NCI-H2107 (cell line): ENCODE measurements at places on chromosomes 13 and 19.

DNA sequence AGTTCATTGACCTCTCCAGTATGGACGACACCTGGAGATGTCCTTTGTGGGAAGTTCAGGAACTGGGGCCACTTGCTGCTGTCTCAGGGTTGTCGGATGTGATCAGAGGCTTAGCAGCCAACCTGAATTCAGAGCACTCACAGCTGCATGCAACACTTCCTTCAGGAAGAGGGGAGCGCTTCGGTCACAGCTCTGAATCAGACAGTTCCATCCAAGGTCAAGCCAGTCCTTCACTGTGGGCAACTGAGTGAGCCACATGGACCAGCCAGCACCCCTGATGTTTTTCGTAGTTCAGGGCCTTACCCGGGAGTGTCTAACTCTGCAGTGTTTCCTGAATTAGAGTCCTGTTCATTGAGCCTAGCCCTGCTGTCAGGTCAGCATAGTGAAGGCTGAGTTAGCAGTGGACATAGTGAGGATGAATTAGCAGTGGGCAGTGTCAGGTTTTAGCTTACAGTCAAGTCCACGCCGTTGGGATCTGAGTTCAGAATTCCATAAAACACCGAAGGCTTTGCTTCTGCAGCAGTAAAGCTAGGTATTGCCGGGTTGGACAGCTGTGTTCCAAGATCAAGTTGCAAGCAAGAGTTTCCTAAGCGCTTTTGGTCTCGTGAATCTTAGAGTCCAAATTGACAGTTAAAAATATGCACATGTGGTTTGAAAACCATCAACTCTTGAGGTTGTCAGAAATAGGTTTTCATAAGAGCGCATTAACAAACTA is 5.1 kb downstream of the ZNF555 start:
- no peak for DNase-seq

DNA sequence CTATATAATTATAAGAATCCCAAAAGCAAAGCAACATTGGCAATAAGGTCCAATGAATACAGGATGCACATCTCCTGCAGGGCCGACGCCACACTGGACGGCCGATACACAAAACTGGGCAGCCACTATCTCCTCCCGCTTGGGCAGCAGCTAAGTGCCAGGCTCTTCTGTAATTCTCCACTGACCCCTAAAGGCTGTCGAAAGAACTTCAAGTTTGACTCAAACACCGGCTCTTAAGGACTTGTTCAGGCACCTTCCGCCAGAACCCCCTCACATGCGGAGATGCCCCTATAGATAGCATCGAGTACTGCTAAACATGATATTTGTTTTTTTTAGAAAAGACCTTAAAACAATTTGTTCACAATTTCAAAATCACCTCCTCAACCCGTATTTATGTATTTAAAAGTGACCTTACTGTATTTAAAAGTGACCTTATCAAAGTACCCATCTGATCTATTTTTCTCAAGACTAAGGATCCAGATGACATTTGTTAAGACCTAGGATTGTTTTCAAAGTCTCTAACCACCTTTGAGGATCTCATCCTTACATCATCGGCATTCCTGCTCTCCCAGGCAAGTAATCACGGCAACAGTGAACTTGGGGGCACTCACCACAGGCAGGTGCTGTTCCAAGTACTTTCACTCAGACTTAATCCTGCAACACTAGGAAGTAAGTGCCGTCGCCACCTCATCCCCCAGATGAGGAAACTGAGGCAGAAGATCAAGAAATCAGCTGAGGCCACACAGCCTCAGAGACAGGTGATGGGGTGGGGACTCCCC is 77.8 kb downstream of the TUBGCP3 start:
- DNase-seq = no peak

DNA sequence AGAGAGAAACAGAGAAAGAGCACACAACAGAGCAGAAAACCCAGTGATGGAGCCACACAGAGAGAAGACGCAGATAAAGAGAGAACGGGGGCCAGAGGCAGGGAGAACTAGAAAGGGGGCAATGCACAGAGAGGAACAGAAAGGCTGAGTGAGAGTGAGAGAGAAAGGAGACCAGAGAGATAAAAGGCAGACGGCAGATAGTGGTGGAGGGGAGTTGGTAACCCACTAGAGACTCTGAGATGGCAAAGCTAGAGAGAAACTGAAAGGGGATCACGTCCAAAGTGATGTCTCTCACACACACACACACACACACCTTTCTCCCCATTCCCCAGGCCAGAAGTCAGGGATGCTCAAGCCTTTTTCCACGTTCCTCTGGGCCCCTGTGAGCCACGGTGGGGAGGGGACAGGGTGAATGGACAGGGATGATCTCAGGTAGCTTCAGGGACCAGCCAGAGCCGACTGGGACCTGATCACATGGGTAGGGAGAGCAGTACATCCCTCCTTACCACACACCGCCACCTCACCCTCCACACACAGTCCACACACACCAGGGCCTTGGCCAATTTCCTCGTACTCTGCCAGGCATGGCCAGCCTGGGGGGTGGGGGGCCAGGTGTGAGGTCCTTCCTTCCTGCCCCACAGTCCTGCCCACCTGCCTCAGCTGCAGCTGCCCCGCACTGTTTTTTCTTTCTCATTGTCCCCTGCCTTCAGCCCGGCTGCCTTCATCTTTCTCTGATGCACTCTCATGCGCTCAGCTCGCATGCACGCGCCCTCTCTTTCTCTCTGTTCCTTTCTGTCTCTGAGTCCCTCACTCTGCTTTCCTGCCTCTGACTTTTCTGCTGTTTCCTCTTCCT is 22.5 kb upstream of the POU2F2 start:
- DNase-seq = no peak

DNA sequence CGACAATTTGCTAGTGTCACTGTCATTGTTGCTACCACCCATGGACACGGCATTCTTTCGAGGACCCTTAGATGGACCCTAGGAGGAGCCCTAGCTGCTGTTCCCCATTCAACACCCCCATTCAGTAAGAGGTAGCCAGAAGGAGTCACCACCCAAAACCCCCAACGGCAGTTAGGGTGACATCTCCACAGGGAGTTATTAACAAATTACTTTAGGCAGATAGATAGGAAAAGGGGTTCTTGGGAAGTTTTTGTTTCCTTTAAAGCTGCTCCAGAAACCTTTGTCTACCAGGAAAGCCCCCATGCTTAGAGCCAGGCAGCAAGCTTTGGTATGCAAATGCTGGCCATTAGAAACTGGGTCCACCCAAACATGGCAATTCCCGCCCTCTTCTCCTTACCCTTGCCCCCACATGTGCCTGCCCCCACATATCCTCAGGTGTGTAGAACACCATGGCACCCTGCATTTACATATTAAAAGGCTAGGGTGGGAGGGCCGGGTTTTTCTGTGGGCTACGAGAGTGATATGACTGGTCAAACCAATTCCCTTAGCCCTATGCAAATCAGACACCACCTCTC is 190.9 kb downstream of the SLITRK6 start:
- no peak for DNase-seq

DNA sequence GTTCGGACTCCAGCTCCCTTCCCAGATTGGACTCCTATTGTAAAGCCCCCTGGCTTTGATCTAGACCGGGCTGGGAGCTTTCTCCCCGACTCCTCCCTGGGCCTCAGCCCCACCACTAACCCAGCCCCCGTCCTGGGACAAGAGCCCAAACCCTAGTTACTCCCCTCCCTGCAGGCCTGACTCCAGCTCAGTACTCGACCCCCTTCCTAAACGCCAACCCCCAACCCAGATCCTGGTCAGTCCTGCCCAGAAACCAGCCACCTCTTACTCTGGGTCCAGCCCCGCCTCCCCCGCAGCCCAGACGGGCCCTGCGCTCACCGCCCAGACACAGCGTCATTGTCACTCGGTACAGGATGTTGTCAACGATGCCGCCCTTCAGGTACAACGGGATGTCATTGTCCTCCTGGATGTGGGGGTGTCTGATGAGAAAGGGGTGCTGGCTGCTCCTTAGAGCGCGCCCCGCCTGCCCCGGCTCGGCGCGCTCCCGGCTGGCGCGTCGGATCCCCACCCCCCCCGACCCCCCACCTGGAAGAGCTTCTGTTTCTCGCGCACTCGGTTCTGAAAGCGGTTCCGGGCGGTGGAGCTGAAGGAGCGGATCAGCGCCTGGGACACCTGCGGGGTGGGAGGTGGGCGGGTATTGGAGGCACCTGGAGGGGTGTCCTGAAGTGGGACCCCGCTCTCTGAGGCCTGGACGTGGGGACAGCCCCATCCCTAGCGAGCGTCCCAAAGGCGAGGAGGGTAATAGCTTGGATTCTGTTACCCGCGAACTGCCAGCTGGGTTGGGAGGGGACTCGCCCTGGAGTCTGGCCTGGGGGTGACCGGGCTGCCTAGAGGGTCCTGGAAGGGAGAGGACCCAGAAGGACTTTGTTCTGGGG is 866 bp downstream of the COX7A1 start:
- DNase-seq = no peak

DNA sequence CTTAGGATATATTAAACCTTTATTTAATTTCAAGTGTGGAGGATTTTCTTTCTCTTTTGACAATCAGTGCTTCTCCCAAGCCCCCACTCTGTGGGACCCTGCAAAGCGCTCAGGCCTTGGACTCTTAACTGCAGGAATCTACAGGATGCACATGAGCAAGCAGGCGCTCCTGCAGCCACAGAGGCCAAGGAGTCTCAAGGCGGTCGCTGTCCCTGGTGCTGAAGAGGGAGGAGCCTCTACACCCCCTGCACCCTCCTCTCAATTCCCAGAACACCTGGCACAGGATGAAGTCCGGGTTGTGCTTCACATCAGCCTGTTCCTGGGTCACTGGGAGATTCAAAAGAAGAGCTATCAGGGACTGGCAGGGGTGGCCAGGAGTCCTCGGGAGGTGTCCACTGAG is 13.5 kb downstream of the OR10H4 start:
- DNase-seq = no peak

- DNase-seq = no peak
Observed at GRCh38 chr19:14339741-14340140, 41.5 kb upstream of the ADGRE5 start.
